ENCODE measurements at places on chromosomes 11 and 22. TPM values are rescaled to one million over a fixed set of nuclear protein-coding genes. Genes with fewer than 3 reads are reported as not detected.

DNA sequence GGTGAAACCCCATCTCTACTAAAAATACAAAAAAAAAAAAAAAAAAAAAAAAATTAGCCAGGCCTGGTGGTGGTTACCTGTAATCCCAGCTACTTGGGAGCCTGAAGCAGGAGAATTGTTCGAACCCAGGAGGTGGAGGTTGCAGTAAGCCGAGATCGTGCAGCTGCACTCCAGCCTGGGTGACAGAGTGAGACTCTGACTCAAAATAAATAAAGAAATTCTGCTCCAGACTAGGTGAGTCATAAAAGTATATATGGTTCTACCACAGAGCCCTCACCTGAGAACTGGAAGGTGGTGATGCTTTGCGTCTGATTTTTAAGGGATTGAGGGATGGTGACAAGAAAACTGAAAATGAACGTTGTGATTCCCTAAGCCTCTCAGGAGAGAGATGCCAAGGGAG lies 58.4 kb downstream of the NTM start:
- no peak for DNase-seq
- H3K4me1 ChIP-seq: no peaks in the 10 kb centered on the region
- H3K27me3 ChIP-seq: no peaks in the 10 kb centered on the region
- H3K27ac ChIP-seq: no peak overlapping the region

DNA sequence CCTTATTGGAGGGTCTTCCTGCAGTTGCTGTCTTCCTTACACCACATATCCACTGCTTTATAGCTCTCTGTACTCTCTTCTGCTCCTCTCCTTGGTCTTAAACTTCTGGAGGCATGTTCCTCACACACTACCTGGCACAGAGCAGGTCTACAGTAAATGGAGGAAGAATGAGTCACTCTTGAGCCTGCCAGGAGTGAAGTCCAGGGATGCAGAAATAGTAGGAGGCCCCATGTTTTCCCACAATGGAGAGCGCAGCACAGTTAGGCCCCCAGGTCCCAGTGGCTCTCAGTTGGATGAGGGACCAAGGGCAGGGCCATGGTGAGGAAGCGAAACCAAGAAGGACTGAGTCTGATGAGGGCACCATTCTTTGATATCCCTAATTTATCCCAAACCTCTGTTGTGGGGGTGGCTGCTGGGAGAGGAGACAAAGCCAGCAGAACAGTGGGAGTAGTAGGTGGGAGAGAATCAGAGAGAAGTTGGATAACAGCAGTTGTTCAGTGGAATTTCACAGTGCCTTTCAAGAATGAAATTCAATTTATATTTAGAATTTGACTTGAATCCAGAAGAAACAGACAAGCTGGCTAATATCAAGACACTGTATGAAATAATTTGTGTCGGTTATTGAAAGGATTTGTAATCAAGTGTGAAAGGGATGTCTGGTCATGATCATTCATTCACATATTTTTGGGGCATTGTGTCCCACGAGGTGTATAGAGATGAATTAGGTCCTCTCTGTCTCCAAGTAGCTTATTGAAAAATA lies 187.8 kb downstream of the HIPK3 start:
- no peaks in the 10 kb centered on the region for H3K36me3 ChIP-seq
- no peaks in the 10 kb centered on the region for H3K27me3 ChIP-seq
- H3K27ac ChIP-seq: no peak overlapping the region

DNA sequence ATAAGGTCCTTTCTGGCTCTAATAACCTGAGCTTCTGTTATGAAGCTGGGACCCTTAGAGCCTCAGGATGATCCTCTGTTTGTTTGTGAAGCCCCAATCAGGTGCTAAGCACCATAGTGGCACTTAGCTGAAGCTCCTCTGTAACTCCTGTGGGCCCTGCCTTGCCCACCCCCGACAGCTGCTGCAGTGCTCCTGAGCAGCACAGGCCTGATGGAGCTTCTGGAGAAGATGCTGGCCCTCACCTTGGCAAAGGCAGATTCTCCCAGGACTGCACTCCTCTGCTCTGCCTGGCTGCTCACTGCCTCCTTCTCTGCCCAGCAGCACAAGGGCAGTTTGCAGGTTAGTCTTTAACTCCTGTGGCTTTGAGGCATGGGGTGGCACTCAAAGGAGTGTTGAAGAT lies 19.0 kb upstream of the CCDC134 start:
- H3K27me3 ChIP-seq: no peaks in the 10 kb centered on the region
- DNase-seq: no peak
- H3K36me3 ChIP-seq: no peaks in the 10 kb centered on the region
- peak overlapping the region; percentile 21 for H3K4me3 ChIP-seq
- peak overlapping the region; percentile 77 for H3K27ac ChIP-seq

GRCh38 chr22:21677606-21678443 lies 12.0 kb downstream of the PPIL2 start:
- DNase-seq: no peak
- no peaks in the 10 kb centered on the region for H3K4me1 ChIP-seq
- no peak overlapping the region for H3K27ac ChIP-seq
- H3K27me3 ChIP-seq: no peaks in the 10 kb centered on the region
- H3K36me3 ChIP-seq: peaks cover 54% of the 10 kb centered on the region

GRCh38 chr11:35322318-35322979 lies 96.9 kb downstream of the SLC1A2 start:
- H3K36me3 ChIP-seq: no peaks in the 10 kb centered on the region
- no peaks in the 10 kb centered on the region for H3K4me1 ChIP-seq
- no peak overlapping the region for H3K4me3 ChIP-seq
- H3K27me3 ChIP-seq: no peaks in the 10 kb centered on the region

GRCh38 chr11:4903484-4903883 lies at the start of gene OR51A7:
Gene OR51A7, plus strand, starts transcription at chr11:4903783. Its CDS starts 3,587 bp downstream, at chr11:4907370.
- H3K36me3 ChIP-seq: no peaks in the 10 kb centered on the region
- H3K27me3 ChIP-seq: no peaks in the 10 kb centered on the region
- H3K4me3 ChIP-seq: no peak within 1 kb of the TSS

- H3K4me3 ChIP-seq: no peak overlapping the region
- no peaks in the 10 kb centered on the region for H3K27me3 ChIP-seq
- H3K36me3 ChIP-seq: no peaks in the 10 kb centered on the region
- DNase-seq: no peak
- peaks cover 10% of the 10 kb centered on the region for H3K4me1 ChIP-seq
These were observed 44.5 kb downstream of the WEE1 start for GRCh38 chr11:9617940-9618339.

DNA sequence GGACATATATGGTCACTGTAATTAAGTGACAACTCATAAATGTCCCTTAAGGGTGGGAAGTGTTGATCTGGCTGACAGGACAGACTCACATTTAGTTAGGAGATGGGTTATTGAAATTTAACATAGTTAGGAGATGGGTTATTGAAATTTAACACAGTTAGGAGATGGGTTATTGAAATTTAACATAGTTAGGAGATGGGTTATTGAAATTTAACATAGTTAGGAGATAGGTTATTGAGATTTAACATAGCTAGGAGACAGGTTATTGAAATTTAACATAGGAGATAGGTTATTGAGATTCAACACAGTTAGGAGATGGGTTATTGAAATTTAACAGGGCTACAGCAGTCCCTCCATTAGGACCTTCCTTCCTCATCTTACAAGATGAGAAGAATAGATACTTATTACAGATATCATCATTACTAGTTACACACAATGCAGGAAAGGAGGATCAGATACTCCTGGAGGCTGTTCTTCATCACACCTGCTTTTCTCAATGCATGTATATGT lies 98.5 kb downstream of the MTNR1B start:
- no peak overlapping the region for H3K27ac ChIP-seq
- H3K27me3 ChIP-seq: no peaks in the 10 kb centered on the region
- no peak overlapping the region for H3K4me3 ChIP-seq

GRCh38 chr11:69178819-69179482 lies 23.2 kb downstream of the SMIM38 start:
- no peaks in the 10 kb centered on the region for H3K4me1 ChIP-seq
- no peak overlapping the region for H3K4me3 ChIP-seq
- no peaks in the 10 kb centered on the region for H3K27me3 ChIP-seq
- no peak overlapping the region for H3K27ac ChIP-seq
- no peak for DNase-seq

DNA sequence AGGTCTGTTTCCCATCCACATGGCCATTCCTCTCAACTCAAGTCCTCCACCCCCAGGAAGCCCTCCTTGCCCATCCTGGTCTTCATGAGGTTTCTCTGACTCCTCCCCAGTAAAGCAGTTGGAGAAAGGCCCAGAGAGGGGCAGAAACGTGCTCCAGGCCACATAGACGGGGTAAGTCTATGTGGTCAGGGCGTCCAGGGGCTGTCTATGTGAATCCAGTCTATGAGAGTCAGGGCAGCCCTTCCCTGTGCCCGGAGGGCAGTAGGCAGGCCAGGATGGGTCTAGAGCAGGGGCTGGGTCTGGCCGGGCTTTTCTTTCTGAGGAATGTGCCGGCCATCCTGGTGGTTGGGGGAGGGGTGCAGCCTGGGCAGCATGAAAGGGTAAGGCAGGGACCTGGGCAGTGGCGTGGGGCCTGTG lies 11.7 kb downstream of the GUCD1 start:
- peaks cover 8% of the 10 kb centered on the region for H3K36me3 ChIP-seq
- H3K27me3 ChIP-seq: no peaks in the 10 kb centered on the region
- no peak for DNase-seq
- peaks cover 9% of the 10 kb centered on the region for H3K4me1 ChIP-seq

FAM83F gene
- total RNA-seq: 66.0 TPM

TCF20 gene
- 46.4 TPM for total RNA-seq

OR4D5 gene
- not detected for total RNA-seq

ZNF280B gene
- total RNA-seq: not detected

PTPRJ gene
- total RNA-seq: 38.9 TPM

KRTAP5-8 gene
- 5.8 TPM for total RNA-seq

TNNI2 gene
- total RNA-seq: 4.7 TPM

INPP5J gene
- 137 TPM for total RNA-seq

IGSF9B gene
- total RNA-seq: 22.3 TPM
